NCI-H187 treated with DMSO at 0.1 percent for 48 hours (cell line): ENCODE measurements at places on chromosomes 4 and X.

DNA sequence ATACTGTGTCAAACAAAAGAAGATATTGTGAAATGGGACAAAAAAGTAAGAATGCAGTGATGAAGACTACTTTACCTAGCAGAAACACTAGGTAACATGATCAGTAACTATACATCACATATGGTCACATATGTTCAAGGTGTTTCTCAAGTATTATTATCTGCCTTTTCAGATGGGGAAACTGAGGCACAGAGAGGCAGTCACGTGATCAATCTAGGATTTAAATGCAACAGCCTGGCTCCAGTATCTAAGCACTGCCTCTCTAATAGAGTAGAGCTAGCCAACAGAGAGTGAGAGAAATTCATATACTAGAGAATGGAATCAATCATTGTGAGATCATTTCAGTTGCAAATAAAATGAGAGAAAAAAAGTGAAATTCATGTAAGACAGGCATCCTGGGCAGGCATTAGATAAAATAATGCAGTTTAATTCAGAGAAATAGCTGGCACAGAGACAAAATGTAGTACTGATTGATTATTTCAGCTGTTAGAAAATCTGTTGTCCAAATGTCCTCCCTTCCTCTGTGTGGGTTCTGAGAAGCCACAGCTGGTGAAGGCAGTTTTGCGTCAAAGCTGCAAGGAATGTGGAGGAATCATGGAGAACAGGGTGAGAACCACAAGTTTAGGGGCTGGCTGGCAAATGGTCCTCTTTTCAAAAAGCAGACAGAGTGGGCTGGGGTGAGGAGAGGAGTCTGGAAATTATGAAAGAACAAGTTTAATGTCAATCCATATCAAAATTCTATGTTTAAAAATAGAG lies 26.0 kb downstream of the SMIM43 start:
- no peak for DNase-seq

- no peak for DNase-seq
Observed at GRCh38 chr4:107733431-107733925, 13.4 kb upstream of the PAPSS1 start.

DNA sequence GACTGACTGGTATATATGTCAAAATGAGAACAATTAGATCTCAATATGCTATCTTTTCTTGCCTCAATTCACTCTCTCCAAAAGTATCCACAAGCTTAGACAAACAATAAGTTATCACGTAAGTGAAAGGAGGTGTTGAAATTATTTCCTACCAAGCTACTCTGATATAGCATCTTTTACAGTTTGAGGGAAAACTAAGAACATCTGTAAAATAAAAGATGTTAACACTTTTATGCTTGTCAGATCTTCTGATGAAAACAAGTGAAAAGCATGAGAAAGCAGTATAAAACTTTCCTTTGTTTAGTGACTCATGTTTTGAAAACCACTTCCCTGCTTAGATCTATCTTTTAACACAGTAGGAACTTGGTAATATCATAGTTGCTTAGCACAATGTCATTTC lies 8.4 kb upstream of the MAB21L2 start:
- DNase-seq, result no peak

- no peak for DNase-seq
Observed at GRCh38 chr4:21768349-21769310, 179.9 kb downstream of the KCNIP4 start.

- no peak for DNase-seq
Observed at GRCh38 chr4:54726907-54727306, 69.2 kb downstream of the KIT start.

DNA sequence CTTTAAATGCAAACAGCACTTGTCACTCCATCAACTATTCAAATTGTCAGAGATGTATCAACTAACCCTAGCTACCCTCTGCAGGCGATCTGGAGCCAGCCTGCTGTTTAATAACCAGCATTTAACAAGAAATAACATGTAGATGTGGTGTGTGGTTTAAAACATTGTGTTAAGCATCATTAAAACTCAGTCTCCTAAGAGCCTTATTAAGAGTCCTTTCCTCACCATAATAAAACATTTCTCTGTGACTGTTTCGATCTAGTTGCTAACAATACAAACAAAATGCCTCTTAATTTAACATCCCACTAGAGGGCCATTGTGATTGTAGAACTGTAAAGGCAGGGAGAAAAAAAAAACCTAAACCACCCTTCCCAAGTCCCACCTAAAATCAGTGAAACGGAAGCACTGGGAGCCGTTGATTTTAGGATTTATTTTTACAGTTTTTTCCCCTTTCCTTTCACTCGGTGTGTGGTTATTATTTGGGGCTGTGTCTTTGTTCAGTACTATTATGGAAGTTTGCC lies 708.6 kb downstream of the C4orf33 start:
- DNase-seq, result peak; percentile 67

- no peak for DNase-seq
Observed at GRCh38 chr4:174669270-174669669, 147.0 kb upstream of the HPGD start.
